ENCODE measurements at places on chromosomes 3 and 15. TPM values are rescaled to one million over a fixed set of nuclear protein-coding genes. Genes with fewer than 3 reads are reported as not detected.

The SLC2A2 gene
- not detected for total RNA-seq

The MST1R gene
- 5.3 TPM for total RNA-seq

The CLDN16 gene
- 0.09 TPM for total RNA-seq

The GUCA1C gene
- not detected for total RNA-seq

The COX5A gene
- total RNA-seq: 526 TPM

All from A549 treated with dexamethasone at 1 μM for 4 hours (cell line).